ENCODE measurements at places on chromosomes 7 and 10. TPM values are rescaled to one million over a fixed set of nuclear protein-coding genes. Genes with fewer than 3 reads are reported as not detected.

ACHE gene
- total RNA-seq = not detected

LRRN3 gene
- total RNA-seq = not detected

ADIRF gene
- not detected for total RNA-seq

LSM8 gene
- total RNA-seq = 92.6 TPM

TUBAL3 gene
- total RNA-seq = not detected

CYP2C9 gene
- not detected for total RNA-seq

ARHGEF35 gene
- total RNA-seq = not detected

LRIT1 gene
- not detected for total RNA-seq

GBX1 gene
- not detected for total RNA-seq

- no peak for DNase-seq
These were observed 131.6 kb downstream of the HGF start for GRCh38 chr7:81638198-81638597.

DNA sequence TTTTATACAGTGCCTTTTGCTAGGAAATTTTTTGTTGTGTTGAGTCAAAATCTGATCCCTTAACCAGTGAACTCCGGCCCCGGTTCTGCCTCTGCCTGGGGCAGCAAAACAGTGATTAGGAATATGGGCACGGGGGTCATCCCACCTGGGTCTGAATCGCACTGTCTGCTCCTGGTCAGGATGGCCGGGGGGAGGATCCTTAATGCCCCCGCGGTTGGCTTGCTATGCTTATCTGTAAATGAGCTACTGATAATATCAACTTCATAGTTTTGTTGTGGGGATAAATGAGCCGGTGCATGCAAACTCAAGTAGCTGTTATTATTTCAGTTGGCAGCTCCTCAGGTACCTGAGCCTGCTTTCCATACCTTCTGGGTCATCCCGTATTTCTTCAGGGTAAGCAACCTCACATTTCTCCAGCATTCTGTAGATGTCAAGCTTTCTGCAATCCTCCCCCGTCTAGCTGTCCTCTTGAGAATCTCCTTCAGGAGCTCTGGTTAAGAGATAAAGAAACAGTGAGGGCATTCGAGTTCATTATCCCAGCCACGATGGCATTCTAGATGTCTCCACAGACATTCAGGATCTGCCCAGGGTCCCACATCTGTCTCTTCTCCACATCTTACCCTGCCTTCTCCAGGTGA is 592.2 kb downstream of the SDK1 start:
- no peak for DNase-seq

GRCh38 chr7:117273814-117274225 is 49.0 kb downstream of the WNT2 start:
- no peak for DNase-seq

DNA sequence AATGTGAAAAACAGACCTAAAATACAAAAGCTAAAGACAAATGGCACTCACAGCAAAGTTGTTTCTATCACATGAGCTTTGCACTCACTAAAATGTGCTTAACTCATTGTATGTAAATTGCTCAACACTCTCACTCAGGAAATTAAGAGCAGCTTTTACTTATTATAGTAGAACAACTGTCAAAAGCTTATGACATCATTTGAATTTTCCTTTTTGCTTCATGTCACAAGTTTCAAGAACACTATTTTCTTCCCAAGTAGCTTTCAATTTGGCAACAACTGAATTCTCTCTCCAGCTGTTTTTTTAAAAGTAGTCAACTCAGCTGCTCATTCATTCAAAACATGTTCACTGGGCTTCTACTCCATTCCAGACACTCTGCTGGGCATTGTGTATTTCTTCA is 46.9 kb downstream of the ATE1 start:
- peak; percentile 41 for DNase-seq

DNA sequence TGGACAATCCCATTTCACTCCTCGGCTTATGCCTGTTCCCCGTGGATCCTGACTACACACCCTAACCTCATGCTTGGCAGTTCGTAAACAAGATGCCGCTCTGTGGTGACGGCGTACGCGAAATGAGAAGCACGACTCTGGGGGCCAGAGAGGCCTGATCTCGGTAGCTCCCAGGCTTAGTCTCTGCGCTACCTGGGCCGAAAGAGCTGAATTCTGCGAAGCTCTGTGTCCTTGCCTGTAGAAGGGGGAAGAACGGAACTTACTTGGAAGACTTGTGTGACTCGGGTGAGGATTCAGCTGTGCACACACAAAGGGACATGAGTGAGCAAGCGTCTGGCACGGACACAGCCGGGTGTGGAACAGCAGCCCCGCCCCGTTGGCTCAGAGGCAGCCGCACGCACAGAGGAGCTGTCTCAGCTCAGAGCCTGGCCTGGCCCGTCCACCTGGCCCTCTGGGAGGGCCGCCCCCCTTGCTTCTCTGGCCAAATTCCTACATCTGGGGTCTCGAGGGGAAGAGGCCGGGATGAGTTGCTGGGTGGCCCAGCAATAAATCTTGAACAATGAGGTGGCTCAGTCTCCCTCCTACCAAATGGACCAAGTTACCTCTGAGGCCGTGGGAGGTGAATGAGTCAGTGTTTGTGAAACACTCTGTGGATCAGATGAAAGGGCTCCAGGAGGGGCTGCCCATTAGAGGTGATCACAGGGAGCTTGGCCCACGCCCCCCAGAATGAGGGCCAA is 83.8 kb downstream of the PDGFA start:
- DNase-seq = no peak

DNA sequence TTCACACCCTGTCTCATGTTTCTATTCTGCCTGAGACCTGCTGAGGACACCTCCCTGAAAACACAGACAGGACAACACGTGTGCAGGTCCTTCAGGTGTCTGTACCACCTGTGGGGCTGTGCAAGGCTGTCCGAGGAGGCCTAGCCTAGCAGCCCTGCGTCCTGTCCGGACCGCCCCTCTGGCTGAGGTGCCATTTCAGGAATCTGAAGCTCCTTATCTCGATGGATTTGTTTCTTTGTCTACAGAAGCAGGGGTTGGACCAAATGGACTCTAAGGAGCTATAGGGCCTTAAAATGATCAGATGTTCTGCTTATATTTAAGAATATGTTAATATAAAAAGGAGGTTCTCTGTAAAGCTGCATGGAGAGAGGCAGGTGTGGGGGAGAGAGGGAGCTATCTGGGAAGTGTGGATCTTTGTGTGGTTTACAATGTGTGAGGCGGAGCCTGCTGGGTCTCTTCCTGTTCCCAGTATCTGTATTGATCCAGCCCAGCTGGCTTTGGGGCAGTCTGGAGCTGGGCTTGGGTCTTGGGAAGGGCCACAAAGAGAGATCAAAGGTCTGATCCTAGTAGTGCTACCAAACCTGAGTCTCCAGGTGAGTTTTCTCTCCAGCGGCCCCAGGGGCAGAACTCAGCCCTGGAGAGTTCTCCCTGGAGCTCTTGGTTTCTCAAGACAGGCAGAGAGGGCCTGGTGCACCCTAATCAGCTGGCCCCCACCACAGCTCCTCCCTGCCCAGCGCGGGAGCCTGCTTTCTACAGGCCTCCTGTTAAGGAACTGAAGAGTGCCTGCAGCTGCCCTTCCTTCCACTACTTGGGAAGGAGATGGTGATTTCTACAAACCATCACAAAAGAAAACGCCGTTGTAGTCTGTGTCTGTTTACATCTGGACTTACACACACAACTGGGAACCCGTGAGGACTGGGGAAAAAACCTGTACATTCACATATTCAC is 3.4 kb upstream of the MNX1 start:
- no peak for DNase-seq

DNA sequence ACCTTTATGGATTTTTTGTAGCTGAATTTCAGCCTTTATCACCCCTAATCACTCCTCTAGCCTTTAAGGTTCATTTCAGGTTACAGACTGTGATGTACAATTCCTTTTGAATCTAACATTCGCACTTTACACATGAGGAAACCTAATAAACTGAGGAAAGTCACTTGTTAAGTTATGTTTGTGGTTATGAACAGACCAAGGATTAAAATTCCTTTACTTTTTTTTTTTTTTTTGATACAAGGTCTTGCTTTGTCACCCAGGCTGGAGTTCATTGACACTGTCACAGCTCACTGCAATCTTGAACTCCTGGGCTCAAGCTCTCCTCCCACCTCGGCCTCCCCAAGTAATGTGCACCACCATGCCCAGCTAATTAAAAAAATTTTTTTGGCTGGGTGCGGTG is 3.6 kb downstream of the MCU start:
- no peak for DNase-seq

GRCh38 chr10:27100813-27101347 is 586 bp upstream of the ANKRD26 start:
- no peak for DNase-seq

DNA sequence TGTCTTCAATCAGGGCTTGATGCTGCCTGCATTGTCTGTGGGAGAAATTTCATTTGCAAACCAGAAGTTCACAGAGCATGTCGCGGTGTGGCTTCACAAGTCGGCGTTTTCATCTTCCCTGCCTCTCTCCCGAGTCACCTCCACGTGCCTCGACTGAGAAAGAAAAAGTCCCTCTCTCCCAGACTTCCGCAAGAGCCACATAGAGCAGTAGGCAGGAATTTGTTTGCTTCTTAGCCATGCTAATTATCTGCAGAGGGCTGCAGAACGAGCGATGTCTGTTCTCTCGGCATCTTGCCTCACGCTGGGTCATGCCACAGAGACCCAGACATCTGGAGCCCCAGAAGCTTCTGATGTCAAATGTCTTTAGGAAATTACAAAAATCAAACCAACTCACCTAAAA is 272.2 kb downstream of the TCF7L2 start:
- no peak for DNase-seq

DNA sequence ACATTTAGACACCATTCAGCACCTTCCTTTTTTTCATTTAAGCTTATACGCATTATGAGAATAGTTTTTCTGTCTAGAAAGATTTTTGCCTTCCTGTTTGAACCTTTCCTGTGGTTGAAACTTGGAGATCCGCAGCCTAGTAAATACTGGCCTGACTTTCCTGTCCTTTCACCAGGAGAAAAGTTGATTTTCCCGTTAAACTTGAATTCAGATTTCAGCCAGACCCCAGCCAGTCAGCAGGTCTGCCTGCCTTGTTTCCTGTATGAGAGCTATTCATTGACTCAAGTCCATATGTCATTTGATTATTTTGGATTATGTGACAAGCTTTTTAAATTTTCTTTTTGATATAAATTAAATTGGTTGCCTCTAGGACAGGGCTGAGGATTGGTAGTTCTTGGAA is 71.5 kb downstream of the EVX1 start:
- DNase-seq = no peak

GRCh38 chr10:80081801-80082750 is 3.6 kb downstream of the TMEM254 start:
- DNase-seq = no peak

DNA sequence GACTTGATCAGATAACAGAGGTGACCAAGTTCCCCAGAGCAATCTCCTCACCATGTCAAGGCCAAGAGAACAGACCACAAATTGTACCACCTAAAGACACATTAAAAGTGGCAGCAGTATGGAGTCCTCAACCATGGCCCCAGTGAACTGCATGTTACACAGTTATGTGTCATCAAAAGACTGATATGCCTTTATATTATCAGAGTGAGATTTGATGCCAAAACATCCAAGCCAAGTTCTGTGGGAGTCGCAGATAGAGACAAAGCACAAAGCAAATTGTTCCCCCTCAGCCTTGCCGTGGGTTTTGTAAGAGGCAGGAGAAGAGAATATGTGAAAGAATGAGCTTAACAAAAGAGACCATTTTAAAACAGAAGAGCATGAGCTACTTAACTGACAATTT is 39.2 kb upstream of the TES start:
- DNase-seq = no peak

GRCh38 chr7:107528461-107528860 is 35.3 kb downstream of the COG5 start:
- DNase-seq = no peak

DNA sequence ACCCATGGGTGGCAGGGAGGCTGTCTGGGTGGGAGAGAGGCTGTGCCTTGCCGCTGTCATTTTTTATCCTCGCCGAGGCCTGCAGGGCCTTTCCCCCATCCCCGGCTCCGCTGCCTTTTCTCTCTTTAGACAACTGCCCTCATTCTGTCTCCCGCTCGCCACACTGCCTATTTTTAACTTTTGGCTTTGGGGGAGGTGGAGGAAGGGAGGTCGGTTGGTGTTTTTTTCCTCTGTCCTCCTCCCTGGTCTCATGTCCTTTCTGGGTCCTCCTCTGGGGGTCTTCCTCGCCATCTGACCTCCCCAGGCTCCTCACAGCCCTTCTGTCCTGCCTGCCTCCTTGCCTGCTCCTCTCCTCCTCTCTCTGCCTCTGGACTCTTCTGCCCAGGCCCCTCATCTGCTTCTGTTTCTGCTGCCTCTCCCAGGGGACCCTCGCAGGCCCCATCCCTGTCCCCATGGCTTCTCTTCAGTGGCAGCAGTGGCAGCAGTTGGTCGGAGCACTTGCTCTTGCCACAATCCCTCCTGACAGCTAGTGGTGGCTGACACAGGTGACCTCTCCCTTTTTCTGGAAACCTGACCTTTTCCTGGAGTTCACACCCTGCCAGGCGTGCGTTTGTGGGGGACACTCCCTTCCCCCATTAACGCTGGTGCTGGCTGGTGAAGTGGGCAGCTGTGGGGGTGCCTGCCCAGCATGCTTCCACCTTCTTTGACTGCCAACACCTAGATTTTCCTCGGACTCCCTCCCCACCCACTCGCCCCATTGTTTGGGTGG is 19.5 kb upstream of the PCBD1 start:
- DNase-seq = no peak

DNA sequence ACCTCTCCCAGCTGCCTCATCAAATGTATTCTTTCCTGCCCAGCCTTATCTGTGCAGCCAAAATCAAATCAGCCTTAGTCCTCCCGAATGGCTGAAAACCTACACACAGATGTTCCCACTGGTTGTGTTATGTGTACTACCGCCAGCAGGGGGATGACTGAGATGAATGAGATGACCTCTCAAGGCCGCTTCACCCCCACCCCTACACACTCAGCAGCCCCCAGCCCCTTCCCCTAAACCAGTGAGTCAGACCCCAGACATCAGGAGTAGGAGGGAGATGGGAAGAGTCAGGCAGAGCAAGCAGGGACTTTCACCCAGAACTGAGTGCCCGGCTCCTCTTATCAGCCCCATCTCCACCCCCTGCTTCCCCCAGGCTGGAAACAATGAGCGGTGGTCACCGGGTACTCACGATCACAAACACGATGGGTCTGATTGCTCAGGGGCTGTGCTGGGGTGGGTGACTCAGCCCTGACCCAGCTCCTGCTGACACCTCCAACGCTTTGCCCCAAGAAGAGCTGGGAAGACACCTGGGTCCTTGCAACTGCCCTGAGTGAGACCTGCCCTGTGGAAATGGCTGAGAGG is 6.5 kb upstream of the C10orf105 start:
- DNase-seq = peak; percentile 83

DNA sequence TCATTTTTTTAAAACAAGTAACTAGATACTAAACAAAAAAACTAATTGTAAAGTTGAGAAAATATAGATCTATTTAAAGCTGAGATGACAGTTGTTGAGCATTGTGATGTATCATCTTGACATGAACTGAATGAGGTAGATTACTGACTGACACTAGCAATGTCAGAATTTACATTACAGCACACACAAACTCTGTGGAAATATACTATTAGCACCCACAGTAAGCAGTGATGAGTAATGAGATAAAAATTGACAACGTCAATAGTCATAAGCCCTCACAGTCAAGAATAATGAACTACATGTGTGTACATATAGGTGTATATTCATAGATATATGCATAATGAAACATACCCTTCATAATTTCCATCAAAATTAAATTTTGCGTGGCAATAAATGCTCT is 368.4 kb downstream of the TFEC start:
- no peak for DNase-seq
